ENCODE measurements at places on chromosomes 1 and 21. TPM values are rescaled to one million over a fixed set of nuclear protein-coding genes. Genes with fewer than 3 reads are reported as not detected.
A peak's percentile ranks its signal among the peaks of the same experiment; 100 is the strongest.

Gene TACSTD2
- 135 TPM for polyA plus RNA-seq

DNA sequence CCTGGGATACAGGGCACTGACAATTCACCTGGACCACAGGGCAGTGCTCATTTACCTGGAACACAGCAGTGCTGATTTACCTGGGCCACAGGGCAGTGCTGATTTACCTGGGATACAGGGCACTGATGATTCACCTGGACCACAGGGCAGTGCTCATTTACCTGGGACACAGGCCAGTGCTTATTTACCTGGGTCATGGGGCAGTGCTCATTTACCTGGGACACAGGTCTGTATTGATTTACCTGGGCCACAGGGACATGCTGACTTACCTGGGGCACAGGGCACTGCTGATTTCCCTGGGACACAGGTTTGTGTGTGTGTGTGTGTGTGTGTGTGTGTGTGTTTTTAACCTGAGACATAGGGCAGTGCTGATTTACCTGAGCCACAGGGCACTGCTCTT, 261.7 kb downstream of the MATN1 start:
- no peak for DNase-seq

DNA sequence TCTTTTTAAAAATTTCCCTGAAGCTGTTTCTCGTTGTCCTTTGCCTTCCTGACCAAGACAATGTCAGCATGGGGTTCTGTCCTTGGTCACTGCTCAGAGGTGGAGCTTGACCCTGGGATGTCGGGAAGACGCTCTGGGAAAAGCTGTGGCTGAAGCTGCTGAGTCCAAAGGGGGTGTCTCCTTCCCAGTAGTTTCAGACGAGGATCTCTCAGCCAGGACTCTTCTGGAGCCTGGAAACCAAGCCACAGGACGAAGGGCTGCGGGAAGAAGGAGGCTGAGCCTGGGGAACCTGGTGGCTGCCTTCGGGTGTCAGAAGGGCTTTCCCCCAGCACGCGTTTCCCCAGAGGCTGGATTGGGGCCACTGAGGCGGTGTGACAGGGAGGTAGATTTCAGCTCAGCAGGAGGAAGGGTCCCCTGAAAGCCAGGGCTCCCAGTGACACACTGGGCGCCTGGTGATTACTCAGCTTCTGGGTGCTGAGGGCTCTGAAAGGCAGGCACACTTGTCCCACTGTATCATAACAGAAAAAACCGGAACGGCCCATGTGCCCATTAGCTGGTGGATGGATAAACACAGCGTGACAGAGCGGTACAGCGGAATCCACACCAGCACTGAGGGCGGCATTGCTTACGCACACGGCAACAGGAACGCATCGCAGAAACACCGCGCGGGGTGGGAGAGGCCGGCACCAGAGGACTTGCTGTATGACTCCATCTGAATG, 5.0 kb upstream of the KRTAP12-1 start:
- DNase-seq: no peak

GRCh38 chr1:61047061-61047460, 35.3 kb upstream of the NFIA start:
- peak; percentile 24 for DNase-seq

All from mammary epithelial cell (primary cell).